ENCODE measurements at places on chromosomes 1 and 21.

DNA sequence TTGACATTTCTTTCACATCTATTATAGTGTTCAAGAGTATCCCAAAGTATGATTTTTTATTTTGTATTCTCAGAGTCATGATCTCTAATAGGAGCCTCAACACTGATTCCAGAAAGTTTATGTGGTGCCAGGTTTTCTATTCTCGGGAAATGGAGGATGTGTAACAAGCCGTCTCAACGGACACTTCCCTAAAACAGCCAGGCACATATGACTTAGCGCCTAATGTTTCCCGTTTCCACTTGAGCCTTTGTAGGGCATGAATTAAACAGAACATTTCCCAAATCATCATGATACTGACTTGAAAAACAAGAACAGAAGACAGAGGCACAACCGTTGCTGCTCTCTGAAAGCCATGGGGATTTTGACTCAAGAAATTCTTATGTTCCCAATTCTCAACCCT lies 8.0 kb downstream of the CYYR1 start:
- no peak for DNase-seq

DNA sequence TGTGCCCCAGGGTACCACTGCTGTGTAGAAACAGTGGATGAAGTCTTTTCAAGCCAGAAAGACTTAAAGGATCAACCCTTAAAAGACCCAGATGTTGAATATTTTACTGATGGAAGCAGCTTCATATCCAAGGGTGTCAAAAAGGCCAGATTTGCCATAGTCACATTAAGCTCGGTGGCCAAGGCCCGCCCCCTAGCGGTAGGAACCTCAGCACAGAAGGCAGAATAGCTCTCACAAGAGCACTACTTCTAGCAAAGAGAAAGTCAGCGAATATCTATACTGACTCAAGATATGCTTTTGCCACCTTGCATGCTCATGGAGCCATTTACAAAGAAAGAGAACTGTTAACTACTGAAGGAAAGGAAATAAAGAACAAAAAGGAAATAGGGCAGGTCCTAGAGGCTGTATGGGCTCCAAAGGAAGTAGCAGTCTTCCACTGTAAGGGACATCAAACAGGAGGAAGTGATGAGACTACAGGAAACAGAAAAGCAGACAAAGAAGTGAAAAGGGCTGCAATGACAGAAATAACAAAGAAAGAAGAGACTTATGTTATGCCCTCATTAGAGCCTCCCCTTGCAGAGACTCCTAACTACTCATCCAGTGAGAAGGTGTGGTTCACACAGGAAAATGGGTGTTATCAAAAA lies 90.5 kb downstream of the LIPI start:
- no peak for DNase-seq

- no peak for DNase-seq
These were observed 21.1 kb downstream of the C2CD2 start for GRCh38 chr21:41932576-41933312.

DNA sequence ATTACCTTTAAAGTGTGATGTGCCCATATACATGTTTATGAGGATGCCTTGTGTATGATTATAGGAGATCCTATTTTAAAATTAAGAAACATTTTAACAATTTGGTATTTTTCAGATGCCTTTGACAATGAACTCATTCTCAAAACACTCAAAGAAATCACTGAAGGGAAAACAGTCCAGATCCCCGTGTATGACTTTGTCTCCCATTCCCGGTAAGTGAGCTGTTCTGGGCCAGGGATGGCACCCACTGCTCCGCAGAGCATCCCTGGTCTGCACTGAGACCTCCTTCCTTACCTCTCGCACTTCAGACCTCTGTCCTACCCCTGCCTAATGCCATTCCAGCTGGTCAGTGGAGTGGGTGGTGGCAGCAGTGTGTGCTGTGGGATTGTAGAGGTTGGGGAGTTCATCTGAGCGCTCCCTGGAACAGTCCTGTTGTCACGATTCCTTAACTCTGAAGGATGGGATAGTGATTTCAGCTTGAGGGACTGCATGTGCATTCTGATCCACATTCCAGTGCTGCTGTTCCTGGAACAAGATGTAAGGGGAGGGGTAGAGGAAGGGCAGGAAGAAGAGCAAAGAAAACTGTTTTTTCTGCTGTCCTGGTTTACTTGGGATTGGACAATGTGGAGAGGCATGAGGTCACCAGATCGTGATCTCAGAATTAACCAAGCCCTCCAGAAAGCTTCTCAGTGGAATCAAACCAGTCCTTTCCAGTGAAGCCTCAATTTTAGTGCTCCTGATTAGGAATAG lies 63.9 kb downstream of the UCK2 start:
- DNase-seq: no peak

All from 8988T (cell line).